ENCODE measurements at places on chromosomes 6 and 20.

GRCh38 chr6:39979461-39980328, 45.4 kb upstream of the MOCS1 start:
- no peak for DNase-seq

GRCh38 chr6:4884646-4885340, 108.6 kb downstream of the CDYL start:
- no peak for DNase-seq

- DNase-seq, result no peak
Observed at GRCh38 chr6:3910106-3910663, 61.0 kb downstream of the FAM50B start.

DNA sequence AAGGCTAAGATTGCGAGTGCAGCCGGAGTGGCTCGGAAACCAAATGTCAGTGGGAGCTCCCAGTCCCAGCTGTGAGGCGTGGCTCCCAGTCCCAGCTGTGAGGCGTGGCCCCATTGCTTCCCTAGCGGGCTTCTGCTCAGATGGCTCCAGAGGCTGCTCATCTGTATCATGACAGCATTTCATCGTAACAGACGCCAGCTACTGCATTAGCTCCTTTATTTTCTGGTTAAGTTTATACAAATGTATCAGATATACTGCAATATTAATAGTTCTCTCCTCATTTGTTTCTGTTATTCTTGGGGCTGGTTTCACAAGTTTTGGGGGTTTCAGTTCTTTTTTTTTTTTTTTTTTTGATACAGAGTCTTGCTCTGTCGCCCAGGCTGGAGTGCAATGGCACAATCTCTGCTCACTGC, 34.7 kb upstream of the TBXT start:
- DNase-seq, result no peak

DNA sequence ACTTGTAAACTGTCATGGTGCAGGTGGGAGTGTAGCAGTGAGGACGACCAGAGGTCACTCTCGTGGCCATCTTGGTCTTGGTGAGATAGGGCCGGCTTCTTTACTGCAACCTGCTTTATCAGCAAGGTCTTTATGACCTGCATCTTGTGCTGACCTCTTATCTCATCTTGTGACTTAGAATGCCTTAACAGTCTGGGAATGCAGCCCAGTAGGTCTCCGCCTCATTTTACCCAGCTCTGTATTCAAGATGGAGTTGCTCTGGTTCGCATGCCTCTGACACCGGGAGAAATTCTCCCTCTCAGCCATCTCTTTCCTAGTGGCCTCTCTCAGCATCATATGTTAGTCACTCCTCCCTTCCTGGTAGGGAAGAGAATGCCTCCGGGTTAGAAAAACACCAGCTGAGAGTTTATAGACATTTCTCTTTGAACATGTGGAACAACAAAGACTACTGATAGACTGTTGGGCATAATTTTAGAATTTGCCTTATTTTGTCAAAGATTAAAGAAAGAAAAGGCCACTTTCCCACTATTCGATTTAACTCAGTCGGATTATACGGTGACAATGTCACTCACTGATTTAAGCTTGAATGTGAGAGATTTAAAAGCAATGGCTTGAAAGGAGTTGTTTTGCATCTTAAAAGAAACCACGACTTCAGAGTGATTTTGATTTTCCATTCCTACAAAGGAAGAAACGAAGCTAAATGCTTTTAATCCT, 67.9 kb upstream of the SNX9 start:
- no peak for DNase-seq

DNA sequence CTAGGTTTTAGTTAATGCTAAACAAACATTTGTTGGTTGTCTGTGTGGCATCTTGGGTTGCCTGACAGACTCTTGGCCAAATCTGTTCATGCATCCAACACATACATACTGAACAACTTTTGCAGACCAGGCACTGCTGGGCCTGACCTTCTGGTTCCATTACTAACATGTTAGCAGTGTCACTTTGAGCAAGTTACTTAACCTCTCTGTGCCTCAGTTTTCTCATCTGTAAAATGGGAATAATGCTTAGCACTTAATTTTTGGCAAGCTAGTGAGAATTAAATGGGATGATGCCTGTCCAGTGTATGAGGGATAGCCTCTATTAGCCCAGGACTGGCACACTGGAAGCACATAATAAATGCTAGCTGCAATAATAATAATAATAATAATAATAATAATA, 169.9 kb downstream of the DHX35 start:
- DNase-seq, result no peak

- DNase-seq, result no peak
Observed at GRCh38 chr6:170313716-170314295, 7.2 kb downstream of the FAM120B start.

DNA sequence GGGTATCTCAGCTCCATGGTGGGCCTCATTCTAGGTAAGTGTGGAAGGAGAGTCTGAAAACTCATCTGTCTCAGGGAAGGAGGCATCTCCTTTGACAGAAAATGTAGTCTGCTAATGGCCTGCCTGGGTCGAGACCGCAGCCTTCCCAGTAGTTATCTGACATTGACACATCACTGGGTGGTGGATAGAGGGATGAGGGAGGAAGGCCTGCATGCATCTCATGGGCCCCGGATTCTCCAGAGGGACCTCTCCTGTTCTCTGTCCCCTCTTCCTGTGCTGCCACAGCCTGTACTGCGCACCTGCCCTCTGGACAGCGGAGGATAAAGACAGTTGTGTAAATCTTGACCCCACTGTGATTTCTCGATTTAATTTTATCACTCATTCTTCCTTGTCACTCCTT, 4.7 kb downstream of the PCMTD2 start:
- DNase-seq, result no peak

DNA sequence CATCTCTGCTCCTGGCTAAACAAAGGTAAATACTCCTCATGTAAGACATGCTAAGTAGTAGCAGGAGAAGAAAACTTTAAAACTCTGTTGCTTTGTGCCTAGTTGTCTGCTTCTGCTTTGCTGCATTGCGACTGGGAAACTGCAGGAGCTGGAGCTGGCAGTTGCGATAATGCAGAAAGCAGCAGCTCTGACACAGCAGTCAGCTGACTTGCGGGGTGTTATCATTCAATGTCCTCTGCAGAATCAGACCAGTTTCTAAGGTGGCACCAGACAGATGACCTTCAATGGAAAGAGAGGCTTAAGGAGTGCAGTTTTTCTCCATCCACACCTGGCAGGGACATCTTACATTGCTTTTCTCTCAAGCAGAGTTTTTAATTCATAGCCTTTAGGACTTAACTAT, 69.9 kb upstream of the SOX4 start:
- no peak for DNase-seq

DNA sequence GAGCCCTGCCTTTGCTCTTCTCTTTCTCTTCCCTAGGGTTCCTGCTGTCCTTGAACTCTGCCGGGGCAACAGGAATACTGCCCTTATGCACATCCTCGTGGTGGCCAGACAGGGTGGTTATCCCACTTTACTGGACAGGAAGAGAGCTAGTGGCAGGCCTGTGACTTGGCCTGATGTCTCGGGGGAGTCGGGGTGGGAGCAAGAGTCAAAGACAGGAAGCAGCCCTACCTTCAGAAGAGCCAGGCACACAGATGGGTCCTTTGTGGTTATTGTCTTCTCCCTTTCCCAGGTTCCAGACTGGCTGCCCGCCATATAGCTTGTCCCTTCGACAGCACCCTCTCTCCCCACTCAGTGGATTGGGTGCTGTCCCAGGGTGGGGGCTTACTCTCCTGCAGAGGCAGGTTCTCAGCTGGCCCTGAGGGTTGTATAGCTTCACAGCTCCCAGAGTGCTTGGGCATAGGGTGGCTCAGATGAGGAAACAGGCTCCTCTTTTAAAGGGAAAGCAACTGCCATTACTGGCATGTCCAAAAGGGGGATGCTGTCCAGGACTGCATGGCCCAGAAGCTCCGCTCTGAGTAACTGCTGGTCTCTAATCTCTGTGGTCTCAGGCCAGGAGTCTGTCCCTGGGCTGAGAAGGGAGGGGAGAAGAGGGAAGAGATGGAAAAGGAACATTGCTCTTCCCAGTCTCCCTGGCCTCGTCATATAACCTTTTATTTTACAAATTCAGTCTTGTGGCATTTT, 17.3 kb downstream of the PLCG1 start:
- DNase-seq, result no peak

- DNase-seq, result no peak
Observed at GRCh38 chr20:25205277-25206062, 10.0 kb downstream of the ENTPD6 start.

DNA sequence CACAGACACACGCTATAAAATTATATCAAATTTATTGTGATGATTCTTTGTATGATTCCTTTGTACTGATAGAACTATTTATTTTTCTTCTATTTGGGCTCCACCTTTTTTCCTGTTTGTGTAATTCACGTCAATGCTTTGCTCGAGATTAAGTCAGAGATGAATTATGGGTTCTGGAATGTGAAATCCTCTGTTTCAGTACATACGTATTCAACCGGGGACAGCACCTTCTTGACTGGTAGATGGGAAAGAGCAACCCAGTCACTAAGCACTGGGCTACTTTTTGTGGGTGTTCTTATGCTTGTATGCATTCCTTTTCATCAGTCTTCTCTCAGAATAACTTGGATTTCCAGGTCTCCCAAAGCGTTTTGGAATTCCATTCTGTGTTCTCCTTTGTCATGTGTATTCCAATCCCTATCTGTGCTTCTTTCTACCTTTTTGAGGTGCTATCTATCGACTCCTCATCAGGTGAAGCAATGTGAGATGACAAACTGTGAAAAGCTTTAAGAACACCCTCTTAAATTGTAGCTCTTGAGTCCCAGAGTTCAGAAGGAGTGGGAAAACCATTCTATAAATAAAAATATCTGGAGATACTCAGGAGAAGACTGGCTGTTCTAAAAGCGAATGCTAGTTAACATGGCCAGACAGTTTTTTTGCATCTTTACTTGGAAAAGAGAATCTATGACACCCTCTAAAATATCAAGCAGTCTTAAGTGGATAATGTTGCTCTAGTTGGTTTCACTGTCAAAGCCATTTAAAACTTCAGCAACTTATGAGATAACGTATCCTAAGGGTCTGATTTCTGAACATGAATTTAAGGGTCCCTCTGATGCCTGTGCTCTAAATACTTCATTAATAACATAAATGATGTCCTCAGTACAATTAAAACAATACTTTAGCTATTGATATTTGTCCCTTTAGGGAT, 197.7 kb upstream of the PREP start:
- DNase-seq, result no peak

DNA sequence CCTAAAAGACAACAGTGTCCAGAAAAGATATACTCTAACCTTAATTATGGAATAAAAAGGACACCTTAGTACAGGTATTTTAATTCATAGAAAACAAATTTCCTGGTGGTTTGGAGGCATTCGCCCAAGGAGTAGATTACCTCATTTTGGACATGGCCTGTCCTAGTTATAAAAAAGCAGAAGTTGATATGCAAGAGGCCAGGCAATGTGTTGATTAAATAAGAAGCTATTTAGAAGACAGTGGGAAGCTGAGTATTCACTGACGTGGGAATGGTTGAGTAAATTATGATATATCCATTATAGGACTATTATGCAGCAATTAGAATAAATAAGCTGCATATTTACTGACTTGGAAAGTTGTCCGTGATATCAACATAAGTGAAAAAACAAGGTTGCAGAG, 314.9 kb downstream of the ALDH8A1 start:
- DNase-seq, result no peak

- DNase-seq, result no peak
Observed at GRCh38 chr6:41422161-41422560, 86.8 kb downstream of the NCR2 start.

DNA sequence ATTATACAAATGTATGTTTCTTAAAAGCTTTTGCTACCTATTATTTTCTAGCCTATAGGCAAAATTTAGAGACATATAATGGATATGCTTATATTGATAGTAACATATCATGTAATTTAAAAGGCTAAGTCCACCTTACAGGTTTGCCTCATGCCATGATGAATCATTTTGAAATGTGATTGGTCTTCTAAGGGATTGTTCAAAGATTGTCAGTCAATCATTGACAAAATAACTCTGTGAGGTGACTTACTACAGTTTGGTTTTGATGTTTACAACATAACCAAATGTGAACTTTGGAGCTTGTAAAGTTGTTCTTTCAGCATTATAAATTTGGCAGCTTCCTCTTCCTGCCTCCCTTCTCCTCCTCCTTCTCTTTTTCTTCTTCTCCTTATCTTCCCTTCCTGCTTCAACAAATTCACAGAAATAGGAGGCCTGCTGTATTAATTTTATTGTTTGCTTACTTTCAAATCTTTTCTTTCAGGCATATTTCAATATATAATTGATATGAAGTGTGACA, 39.7 kb upstream of the ZFP64 start:
- no peak for DNase-seq

Measured in stimulated activated CD4-positive, alpha-beta T cell treated with anti-CD3 and anti-CD28 coated beads, TNF-alpha, amount 100 ng/mL, for 4 hours (primary cell).